ENCODE measurements at places on chromosomes 12 and 14.

- no peak for DNase-seq
These were observed 32.9 kb downstream of the NIN start for GRCh38 chr14:50798048-50798421.

- DNase-seq, result no peak
These were observed 50.5 kb upstream of the HIF1A start for GRCh38 chr14:61644834-61645233.

DNA sequence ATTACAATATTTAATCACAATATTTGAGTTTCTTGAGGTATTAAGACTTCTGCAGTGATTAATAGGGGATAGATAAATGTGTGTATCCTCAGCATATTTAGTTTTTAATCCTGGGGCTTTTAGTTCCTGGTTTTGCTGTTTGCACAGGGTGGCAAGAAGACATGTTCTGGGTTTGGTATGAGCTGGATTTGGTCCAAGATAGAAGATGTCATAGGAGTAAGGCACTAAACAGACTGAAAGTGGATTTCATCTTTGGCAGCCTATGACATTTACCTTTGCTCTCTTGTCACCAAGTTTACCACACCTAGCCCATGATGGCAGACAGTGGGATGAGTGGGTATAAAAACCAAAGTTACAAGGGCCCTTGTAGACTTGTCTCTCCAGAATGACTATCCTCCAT, 168.2 kb downstream of the LRRK2 start:
- DNase-seq, result no peak

DNA sequence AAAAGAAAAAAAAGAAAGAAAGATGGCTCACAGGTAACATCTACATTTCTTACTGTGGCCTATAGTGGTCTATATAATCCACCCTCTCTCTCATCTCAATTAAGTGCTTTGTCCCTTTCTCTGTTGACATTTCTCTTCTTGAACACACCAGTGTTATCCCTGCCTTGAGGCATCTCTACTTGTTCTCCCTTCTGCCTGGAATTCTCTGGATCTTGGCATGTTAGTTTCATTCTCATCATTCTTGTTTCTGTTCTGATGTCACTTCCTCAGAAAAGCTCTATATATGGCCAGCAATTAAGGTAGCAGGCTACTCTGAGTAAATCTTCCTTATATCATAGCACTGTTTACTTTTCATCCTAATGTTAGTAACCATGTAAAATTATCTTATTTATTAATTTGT, 155.7 kb upstream of the PDZRN4 start:
- DNase-seq, result no peak

- no peak for DNase-seq
These were observed 141.1 kb downstream of the AKAP6 start for GRCh38 chr14:32470161-32470715.

GRCh38 chr12:51270951-51271518, 820 bp upstream of the SMAGP start:
- DNase-seq, result no peak

- DNase-seq, result no peak
These were observed 571.2 kb upstream of the MGAT4C start for GRCh38 chr12:86827409-86827808.

- DNase-seq, result no peak
These were observed 15.0 kb downstream of the POMT2 start for GRCh38 chr14:77305696-77306095.

DNA sequence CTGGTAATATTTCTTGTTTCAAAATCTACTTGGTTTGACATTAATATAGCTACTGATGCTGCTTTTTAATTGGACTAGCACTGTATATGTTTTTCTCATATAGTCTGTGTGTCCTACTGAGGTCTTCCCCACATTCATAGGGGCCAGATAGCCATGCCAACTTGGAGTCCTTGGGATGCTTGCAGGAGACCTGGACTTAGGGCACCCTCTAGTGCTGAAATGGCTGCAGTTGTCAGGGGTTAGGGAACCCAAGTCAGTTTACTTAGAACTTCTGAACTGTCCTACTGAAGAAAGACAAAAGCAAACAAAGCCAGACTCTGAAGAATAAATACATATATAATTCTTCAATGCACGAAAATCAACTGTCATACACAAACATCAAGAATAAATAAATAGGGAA, 279.9 kb upstream of the SYT1 start:
- peak; percentile 28 for DNase-seq

GRCh38 chr12:100953217-100953616, 158.6 kb downstream of the ANO4 start:
- no peak for DNase-seq

DNA sequence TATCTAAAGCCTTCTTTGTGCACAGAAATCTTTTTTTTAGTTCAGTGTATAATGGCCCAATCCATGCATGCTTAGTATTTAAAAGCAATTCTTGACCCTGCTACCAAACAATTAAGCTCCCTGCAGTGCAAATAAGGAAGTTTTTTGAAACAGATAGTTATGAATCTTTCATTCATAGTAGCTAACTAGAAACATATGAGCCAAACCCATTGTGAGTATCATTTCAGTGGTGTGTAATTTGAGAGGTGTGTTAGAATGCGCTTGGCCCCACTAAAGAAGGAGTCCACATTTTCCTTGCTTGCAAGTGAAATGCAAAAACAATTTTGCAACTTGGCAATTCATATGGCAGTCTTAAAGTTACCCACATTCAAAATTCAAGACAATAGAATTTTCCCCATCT, 14.4 kb downstream of the EPS8 start:
- no peak for DNase-seq

DNA sequence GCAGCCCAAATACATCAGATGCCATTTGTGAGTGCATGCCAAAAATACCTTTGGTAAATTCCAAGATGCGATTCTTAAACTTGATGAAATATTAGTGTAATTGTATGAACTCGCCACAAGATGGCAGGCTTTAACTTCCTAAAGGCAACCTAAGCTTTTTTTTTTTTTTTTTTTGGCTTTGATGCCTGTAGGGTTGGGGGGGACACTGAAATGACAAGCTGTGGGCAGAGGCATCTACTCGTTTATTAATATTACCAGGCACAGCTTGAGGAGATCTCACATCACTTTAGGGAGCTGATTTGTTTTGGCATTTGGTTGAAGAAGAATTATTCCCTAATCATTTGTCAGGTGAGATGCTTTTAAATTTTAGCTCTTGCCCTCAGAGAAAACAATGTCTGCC, 126.7 kb upstream of the CCDC196 start:
- peak; percentile 28 for DNase-seq

GRCh38 chr12:69348162-69348938, at the start of gene LYZ:
LYZ (plus strand) TSS chr12:69348381; CDS start chr12:69348409, 28 bp downstream.
- DNase-seq, result no peak

DNA sequence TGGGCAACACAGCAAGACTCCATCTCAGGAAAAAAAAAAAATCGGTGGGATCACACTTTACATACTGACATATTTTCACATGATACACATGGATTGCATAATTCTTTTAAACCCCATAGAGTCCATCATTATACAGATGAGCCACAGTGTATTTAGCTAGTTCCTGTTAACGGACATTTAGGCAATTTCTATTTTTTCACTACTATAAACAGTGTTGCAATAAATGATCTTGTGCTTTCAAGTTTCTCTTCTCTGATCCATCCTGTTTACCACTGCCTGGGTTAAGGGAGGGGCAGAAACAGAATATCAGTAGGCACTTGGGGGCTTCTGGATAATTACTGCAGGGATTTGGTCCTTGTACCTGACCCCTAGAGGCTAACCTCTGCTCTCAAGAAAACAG, 43.4 kb upstream of the SPTLC2 start:
- DNase-seq, result no peak

DNA sequence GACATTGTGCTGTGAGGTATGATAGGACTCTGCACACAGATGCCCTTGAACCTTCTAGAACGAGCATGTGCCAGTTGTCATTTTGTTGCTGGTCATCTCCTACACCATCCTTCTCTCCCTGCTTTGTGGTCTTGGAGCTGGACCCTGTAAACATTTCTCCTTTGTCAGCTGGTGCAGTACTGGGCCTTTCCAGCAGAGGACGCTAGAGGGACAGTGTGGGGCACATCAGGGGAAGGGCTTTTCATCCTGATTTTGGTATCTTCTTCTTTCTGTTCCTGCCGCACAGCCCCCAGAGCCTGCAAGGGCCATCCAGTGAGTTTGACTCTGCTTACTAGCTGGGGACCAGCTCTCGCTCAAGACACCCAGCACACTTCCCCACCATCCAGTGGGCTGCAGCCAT, 484.6 kb downstream of the AACS start:
- no peak for DNase-seq

DNA sequence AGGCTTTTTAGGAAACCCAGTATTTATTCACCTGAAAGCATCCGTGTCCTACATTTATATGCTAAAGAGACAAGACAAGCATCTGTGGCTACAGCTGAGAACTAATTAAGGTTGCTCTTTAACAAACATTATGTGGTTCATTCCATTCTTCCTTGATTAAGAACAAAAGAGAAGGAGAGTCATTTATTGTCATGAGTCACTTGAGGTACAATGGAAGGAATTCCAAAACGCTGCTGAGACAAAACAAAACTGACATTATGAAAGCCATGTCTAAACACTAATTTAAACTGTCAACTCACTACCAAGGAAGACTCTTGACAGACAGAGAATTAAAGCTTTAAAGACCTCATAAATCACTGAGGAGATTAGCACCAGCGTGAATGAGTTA, 214.4 kb downstream of the BMP4 start:
- DNase-seq, result no peak

DNA sequence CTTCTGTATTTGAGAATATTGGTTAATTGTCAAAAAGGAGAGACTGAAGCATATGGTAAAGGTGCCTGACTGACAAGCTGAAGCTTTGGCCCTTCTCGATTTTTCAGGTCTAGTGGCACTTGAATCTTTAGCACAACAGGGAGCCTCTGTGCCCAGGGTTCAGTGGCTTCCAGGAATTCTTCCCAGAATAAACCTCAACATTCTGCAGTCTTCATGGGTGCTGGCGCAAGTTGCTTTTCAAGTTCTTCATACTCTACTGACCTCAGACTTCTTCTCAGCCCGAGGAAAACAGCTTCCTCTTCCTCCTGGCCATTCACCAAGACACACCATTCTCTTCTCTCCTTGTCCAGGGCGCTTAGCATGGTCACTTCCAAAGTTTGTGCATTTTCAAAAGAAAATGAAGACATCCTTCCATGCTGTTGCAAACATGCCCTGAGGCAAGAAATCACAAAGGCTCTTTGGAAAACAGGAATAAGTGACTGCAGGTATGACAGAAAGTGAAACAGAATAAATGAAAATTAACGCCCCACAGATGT, 89.9 kb downstream of the MGST1 start:
- no peak for DNase-seq

Data from Caco-2 (cell line).